ENCODE measurements at places on chromosomes 3 and 15.

DNA sequence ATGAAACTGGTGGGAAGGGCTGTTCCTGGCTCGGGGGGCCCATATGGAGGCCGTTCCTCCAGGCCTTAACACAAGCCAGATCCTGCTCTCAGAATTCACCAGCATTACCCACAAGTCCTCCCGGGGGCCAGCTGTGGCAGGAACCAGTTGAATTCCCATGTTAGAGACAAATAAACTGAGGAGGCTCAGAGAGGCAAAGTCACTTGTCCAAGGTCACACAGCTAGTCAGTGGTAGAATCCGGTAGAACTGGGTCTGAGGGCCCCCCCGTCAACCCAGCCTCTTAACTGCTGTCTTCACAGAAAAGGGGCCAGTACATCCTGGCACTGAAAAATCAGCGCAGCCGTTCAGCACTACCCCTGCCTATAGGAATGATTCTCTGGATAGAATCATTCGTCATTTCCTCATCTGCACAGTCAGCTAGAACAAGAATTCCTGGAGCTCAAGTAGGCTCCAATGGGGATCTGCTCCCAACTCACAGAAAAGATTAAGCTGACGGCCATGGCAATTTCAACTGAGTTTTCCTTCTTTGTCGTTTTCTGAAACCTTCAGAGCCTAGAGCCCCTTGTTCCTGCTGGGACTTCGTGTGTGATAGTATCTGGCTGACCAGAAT, 12.2 kb upstream of the TSEN2 start:
- DNase-seq = no peak

DNA sequence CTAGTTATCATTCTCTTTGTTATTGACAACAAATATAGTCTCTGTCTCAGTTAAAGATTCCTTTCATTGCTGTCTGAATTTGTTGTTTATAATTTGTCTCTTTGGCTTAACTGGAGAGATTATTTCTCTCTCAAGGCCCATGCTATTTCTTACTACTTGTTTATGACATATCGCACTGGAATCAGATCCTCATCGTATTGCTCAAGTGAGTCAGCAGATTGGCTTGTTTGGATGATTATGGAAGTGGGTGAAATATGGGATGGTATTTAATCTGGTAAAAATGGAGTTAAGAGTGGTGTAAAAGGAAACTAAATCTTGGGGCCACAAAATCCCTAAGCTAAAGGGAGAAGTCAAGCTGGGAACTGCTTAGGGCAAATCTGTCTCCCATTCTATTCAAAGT, 613.1 kb downstream of the SI start:
- DNase-seq = peak; percentile 50

GRCh38 chr3:146159037-146159436, 1.9 kb downstream of the PLOD2 start:
- DNase-seq = no peak

DNA sequence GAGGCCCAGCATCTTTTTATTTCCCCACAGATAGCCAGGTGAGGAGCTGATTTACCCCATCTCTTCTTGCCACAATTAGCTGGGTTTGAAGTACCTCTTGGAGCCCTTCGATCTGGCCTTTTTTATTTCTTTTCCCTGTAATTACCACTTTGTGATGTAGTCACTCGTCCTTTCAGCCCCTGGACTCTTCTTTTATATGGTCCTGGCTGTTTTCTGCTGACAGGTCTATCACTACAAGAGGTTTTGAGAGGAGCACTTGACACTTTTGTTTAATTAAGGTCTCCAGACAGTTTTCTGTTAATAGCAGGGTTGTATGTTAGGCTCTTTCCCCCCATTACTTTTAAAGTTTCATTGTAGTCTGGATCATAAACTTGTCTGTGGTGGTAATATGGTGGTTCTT, 11.8 kb downstream of the ATXN7 start:
- no peak for DNase-seq

DNA sequence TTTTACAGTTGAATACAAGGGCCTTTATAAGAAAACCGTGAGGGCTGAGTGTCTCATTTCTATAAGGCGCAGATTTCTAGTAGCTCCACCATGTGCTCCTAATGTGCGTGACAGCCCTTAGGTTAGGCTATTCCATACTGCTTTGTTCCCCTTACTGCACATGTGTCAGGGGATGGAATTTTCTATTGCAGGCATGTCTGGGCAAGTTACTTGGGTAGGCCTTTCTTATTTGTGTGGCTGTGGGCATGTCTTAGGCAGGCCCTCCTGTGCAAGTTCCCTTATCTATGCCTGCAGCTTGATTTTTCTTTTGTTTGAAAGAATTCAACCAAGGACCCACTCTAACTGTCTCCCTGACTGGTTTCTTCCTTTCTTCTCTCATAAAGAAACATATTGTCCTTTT, 434.2 kb upstream of the CNTN3 start:
- no peak for DNase-seq

GRCh38 chr3:126473292-126474168, 2.2 kb downstream of the ZXDC start:
- no peak for DNase-seq

DNA sequence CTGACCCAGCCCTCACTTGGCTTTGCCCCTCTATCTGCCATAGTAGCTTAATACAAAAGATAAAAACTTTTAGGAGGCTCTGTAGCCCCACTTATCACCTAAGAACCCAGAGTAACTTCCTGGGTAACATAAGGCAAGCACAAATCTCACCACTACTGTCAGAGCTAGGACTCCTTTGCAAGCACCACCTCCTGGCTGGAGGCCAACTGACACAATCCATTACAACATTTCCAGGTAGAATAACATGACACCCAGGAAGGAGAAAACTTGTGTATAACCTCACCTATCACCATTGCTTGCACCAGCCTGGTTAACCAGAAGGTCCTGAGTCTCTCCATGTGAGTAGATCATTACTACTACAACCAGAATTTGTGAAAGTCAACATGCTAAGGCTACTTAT, 230.0 kb downstream of the TUSC7 start:
- no peak for DNase-seq

GRCh38 chr3:114454551-114455251, 160.9 kb downstream of the TIGIT start:
- DNase-seq = no peak

- DNase-seq = no peak
These were observed 35.2 kb upstream of the SLC24A5 start for GRCh38 chr15:48085591-48085930.

- no peak for DNase-seq
These were observed 63.8 kb downstream of the TTC23 start for GRCh38 chr15:99185414-99186130.

DNA sequence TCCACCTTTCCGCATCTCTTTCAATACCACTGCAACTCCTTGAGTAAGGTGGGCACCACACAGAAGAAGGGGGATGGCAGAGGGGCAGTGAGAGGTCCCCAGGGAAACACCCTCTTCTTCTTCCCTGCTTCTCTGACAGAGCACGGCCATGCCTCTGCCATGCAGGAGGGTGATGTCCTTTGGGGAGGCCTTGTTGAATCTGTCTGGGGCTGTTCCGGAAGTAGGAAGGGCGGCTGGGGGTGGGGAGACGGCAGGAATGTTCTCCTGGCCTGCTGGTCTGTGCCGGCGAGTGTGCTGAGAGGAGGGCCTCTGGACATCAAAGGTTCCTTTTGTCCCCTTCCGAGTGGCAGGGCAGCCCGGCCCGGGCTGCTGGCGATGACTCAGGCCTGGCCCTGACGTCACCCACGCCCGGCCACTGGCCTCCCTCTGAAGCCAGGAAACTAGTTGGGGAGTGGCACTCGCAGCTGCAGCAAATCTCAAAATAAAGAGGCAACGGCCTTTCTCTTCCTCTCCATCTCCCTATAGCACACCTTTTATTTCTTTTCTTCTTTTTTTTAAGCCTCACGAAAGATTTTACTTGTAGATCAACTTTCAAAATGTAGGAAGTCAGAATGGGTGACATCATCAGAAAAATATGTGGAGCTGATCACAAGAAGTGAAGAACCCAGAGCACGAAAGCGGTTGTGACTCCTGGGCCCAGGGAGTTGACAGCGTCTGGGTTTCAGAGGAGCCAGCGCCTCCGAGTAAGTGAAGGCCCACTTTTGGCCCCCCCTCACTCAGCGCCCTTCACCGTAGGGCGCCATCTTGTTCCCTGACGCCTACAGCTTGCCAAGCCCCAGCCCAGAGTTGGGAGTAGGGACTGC, at the start of gene ZBTB38:
TSS of gene ZBTB38 (plus strand) at position 443 of the 863 bp plus-strand sequence. CDS start 73,885 bp downstream, outside the sequence.
- peak; percentile 85 for DNase-seq

GRCh38 chr15:69469467-69470201, 17.0 kb downstream of the RPLP1 start:
- no peak for DNase-seq

DNA sequence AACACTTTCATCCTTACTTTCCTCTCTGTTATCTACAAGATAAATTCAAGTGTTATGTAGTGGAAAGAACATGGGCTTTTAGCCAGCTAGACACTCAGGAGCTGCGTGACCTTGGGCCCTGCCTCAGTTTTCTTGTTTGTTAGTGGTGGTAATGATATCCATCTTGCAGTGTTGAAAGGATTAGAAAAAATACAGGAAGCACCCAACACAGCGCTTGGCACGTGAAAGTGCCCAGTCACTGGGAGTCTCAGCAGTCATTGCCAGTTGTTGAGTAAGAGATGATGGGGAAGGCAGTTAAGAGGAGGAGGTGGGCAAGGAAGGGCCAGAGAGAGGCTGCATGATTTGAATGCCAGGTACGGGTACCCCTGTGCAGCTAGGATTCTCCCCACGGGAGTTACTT, 5.3 kb downstream of the PDIA5 start:
- DNase-seq = no peak

DNA sequence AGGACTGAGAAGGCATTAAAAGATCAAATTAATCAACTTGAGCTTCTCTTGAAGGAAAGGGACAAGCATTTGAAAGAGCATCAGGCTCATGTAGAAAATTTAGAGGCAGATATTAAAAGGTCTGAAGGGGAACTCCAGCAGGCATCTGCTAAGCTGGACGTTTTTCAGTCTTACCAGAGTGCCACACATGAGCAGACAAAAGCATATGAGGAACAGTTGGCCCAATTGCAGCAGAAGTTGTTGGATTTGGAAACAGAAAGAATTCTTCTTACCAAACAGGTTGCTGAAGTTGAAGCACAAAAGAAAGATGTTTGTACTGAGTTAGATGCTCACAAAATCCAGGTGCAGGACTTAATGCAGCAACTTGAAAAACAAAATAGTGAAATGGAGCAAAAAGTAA, 149.7 kb upstream of the LRRFIP2 start:
- no peak for DNase-seq

DNA sequence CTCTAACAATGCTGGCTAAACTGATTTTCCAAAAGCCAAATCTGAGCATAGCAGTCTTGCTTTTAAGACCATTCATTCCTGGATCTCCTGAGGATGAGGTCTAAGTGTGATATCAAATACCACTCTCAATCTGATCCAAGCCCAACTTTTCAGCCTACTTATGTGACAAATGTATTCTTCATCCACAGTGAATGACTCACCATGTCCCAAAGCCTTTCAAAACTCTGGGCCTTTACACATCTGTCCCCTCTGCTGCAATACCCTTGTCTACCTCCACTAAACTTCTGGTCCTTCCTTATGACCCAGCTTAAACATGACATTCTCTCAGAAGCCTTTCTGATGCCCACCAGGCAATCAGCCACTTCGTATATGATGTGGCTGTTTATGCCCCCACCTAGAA, 4.6 kb downstream of the ANAPC13 start:
- no peak for DNase-seq

- DNase-seq = no peak
These were observed 147.1 kb upstream of the IGF1R start for GRCh38 chr15:98501192-98501591.

DNA sequence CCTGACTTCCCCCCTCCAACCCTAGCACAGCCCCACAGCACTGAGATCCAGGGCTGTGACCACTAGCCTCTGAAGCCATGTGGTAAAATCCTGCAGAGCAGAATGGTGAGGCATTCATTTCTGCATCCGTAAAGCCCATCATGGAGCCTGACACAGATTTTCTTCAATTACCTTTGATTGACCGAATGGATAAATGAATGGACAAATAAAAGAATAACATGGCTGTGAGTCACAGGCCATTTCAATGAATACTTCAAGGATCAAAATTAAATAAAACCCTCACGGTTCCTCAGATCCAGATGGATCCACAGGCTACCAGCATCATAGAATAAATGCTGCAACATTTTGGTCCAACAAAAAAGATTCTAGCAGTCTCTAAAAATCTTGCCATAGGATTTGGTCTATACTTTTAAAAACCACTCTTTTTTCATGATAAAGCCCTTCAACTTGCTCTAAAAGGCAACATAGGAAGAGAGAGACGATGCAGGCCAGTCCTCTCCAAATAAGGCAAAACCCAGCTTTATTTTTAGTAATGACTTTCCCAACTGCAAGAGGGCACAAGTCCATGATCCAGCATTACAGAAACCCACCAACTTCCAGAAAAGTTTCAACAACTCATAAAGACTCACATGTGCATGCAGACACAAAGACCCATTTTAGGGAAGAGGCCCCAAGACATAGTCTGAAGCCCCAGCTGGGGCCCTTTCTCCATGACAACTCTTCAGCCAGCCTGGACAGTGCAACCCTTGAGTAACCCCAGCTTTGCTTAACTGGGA, 52.4 kb upstream of the MRPS22 start:
- no peak for DNase-seq

DNA sequence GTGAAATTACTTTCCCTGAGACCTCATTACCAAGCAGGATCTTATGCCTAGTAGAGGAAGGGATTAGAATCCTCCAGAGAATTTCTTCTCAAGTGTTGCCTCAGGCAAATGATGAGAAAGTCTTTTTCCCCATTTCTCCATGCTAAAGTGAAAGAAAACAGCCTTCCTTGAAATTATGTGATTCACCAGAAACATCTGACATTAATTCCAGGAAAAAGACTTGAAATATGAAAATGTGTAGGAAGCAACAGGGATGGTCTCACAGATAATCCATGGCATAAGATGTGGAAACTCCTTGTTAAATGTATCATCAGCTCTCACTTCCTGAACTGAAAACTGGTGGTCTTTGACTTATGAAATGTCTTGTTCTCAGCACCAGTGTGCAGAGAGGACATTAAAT, 17.9 kb upstream of the ABI3BP start:
- DNase-seq = no peak

DNA sequence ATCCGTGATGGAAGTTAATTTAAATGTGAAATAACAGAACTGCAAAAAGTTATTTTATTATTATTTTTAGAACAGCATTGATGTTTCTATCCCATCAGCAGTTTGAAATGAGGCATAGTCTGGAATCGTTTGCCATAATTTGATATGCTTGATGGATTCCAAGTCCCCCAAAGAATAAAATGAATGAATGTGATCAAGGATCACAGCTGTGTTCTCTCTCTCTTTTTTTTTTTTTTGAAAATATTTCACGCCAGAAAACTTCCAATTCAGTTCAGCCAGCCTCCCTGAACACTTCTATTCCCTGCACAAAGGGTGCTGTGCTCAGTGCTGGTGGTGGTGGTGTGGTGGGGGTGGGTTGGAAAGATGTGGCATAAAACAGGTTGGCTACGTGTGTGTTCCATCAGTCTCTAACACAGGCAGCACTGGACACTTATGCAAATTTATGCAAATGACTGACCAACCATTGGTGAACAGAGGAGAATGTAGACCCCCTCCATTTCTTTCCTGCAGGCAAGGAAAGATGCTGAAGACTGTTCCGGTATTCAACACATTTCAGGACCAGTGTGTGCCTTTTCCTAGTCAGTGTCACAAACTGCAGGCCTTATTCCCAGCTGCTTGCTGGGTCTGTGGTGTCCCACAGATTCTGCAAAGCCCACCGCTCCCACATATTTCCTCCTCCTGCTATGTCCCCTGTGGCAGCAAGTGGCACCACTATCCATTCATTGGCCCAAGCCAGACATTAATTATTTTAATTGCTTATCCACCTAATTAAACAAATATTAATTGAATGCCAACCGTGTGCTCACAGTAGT, 10.6 kb downstream of the ARNT2 start:
- no peak for DNase-seq

All from HTR-8/SVneo (cell line).